ENCODE measurements at places on chromosomes 5 and 9.
A peak's percentile ranks its signal among the peaks of the same experiment; 100 is the strongest.

DNA sequence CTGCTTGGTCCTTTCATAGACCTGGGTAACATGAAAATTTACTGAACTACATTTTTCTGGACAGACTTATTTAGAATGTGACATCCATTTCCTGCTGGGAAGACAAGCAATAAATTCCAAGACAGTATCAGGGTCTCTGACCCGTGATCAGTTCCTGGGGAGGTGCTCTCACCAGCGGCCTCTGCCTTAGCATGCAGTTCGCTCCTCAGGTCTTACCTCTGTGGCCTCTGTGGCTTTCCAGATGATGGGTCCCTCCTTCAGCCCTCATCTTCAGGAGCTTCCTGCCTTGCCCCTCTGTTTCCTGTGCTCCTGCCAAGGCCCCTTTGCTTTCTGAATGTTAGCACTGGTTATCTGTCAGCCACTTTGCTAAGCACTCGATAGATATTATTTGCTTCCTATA, 66.4 kb downstream of the CMYA5 start:
- no peak for DNase-seq

- DNase-seq: no peak
Measured at GRCh38 chr9:34653151-34654072, 1.4 kb downstream of the IL11RA start.

- DNase-seq: no peak
Measured at GRCh38 chr9:11868795-11869194, 824.4 kb upstream of the TYRP1 start.

- DNase-seq: no peak
Measured at GRCh38 chr5:81787474-81788242, 36.8 kb upstream of the SSBP2 start.

- DNase-seq: no peak
Measured at GRCh38 chr5:176447591-176447977, 601 bp upstream of the FAF2 start.

GRCh38 chr5:128263357-128263756, 179.8 kb downstream of the SLC12A2 start:
- DNase-seq: no peak

DNA sequence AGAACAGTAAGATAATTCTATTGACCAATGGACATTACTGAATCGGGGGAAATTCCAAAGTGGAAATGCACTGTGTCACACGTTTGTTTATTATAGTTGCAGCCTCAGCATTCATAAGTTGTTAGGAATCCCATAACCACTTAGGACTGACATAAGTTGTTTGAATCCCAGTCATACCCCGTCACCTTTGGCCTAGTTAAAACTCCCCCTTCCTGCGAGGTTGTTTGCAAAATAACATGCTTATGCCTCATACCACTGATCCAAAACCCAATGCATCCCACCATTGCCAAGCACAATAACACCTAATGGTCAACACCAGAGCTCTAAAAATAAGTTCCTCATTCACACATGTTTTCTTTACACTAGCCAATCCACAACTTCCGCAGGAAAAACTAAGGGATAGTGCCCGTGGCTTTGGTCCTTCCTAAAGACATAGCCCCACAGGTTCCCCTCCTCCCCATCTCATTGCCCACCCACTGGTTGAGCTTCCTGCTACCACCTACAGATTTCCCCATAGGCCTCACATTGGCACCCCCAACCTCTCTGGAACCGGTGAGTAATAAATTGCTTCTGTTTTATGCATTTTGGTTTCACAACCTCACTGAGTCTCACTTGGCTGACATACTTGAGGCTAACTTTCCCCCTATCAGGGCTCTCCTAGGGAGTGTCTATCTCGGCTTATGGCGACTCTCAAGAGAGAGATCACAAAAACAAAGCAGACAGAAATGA, 42.3 kb upstream of the MUSK start:
- DNase-seq: no peak

DNA sequence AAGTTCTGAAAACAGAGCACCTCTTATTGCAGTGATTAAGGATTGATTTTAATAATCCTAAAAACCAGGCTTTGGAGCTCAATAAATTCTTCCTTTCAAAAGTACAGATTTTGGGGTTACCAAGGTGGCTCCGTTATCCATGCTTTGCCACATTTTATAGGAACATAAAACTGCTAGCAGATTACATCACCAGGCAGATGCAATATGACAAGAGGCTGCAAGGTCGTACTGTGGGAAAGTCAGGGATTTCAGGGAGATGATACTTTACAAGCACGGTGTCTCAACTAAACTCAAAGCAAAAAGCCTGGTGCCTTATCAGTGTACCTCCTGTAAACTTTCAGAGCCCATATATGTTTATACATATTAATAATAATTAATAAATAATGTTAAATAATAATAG, 28.6 kb downstream of the ADAMTSL1 start:
- DNase-seq: no peak

DNA sequence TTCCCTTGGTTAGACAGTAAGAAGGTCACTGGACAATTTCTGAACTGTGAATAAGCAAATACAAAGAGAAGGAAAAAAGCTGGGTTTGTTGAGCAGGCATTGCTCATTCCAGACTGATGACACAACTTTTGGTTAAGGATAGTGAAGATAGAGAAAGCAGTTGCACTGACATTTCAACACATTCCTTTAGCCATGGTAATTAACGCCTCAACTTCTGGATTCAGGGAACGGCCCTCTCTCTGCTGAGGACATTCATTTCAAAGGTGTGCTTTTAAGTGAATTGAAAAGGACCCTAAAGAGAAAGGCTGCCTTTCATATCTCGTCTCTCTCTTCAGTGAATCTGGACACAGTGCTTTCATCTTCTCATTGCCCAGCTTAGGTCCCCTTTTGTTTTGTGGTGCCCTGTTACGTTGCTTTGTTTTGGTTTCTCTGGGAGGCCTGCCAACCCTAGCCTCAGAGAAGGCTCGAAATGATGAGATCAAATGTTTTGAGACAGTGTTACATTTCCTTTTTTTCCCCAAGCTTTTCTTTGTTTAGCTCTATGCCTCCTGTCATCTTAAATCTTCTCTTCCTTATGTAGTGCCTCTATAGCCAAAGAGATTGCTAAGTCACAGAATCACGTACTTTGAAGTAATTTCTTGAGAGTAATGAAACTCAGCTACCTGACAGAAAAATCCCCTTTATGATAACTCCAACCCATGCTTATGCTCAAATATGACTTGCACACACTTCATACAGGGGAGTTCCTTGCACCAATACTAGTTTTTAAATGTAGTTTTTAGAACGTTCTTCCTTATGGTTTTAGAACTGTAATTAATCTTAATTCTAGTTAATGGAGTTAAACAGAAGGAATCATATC, 94.4 kb upstream of the IFNE start:
- DNase-seq: peak; percentile 50

DNA sequence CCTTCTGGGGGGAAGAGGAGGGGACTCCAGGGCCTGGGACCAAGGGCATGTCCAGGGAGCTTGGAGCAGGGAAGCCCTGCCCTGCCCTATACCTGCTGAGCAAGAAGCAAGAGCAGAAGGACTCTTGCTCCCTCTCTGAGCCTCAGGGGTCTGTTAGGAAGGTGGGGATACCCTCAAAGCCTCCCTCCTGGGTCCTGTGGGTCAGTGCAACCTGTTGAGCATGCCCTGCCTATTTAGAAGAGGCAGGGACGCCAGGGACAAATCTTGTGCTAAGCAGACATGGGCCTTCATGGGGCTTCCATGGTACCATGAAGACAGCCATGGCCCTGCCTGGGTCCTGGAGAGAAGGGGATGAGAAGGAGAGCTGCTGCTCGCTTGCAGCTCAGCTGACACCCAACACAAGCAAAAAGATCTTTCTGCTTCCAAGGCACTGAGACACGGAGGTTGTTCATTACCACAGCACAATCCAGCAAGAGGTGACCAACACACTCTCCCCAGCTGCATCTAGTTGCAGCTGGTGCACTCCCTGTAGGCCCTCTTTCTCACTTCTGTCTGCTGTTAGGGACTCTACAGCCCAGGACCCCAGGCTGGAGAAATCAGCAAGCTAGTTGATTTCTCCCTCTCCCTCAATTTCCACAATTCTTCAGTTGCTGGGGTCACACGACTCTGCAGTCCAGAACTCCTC, 39.3 kb downstream of the C9orf50 start:
- DNase-seq: no peak

DNA sequence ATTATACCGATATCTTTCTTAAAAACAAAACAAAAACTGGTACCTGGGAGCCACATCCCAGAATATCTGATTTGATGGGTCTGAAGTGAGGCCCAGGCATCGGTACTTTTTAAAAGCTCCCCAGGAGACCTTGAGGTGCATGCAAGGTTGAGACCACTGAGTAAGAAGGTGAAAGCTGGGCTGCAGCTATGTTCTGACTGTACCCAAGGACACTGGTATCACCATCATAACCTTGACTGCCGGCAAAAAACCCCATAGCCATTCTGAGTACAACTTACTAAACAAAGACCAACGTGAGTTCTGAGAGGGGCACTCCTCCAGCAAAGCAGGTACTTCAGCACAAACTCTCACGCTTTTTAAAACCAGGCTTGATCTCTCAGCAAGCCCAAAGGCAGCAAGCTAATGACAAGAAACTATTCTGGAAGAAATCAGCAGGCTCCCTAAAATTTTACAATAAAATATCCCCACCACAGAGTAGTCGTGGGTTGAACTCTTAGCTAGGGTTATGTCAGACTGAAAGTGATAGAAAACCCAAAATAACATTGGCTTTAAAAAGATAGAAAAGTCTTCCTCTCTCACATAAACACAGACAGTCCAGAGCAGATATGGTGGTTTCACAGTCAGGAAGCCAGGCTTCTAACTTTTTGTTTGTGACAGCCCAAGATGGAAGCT, 263.9 kb downstream of the SAXO1 start:
- DNase-seq: no peak

GRCh38 chr5:37725185-37725584, 114.7 kb downstream of the GDNF start:
- DNase-seq: no peak

DNA sequence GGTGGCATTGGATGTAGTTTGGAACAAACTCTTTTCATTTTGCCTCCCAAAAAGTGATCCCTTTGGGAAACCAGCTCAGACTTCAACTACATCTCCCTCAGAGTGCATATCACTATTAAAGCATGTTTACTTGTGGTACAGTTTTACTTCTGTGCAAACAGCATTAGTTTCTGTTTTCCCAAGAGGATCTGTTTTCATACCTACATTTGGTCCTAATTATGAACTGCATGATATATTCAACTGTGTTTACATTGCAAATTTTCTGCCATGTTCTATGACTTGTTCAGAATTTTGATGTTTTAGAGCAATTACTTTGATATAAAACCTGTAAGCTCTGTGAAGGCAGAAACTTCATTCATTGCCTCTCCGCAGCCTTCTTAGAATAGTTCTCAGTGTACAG, 681.5 kb upstream of the ACO1 start:
- DNase-seq: no peak

- DNase-seq: no peak
Measured at GRCh38 chr9:78515108-78515507, 218.2 kb downstream of the PSAT1 start.

GRCh38 chr5:117649821-117650220, 1075.2 kb upstream of the SEMA6A start:
- no peak for DNase-seq

- DNase-seq: no peak
Measured at GRCh38 chr5:95783661-95784060, 38.9 kb downstream of the GLRX start.

DNA sequence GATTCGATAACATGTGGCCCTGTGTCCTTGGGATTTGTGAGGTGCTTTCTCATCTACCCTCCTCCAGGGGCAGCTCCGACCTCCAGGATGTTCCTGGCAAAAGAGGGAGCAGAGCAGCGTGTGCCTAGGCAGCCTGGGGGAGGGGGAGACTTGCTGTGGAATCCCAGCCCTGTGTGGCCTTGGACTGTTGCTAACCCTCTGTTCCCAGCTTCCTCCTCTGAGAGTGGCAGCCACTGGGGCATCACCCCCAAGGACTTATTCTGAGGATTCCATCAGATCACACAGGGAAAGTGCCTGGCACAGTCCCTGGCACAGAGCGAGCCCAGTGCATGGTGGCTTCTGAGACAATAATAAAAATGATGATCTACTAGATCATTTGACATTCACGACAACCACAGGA, 265.1 kb upstream of the MVB12B start:
- DNase-seq: no peak

- DNase-seq: no peak
Measured at GRCh38 chr9:34370335-34370969, 6.2 kb downstream of the MYORG start.

DNA sequence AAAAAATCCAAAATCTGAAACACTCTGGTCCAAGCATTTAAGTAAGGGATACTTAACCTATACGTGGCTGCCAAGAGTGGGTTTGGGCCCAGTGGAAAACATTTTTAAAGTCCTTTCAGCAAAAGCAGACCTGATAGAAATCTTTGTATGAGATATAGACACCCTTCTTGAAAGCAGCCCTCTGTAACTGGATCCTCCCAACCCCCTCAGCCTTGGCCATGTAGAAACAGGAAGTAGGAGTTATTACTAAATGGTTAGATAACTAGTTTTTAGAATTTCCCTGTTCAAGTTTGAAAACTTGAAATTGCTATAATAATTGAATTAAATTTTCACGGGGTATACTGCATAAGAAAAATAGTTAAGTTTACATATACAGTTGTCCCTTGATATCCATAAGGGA, 111.3 kb upstream of the PCA3 start:
- DNase-seq: no peak

DNA sequence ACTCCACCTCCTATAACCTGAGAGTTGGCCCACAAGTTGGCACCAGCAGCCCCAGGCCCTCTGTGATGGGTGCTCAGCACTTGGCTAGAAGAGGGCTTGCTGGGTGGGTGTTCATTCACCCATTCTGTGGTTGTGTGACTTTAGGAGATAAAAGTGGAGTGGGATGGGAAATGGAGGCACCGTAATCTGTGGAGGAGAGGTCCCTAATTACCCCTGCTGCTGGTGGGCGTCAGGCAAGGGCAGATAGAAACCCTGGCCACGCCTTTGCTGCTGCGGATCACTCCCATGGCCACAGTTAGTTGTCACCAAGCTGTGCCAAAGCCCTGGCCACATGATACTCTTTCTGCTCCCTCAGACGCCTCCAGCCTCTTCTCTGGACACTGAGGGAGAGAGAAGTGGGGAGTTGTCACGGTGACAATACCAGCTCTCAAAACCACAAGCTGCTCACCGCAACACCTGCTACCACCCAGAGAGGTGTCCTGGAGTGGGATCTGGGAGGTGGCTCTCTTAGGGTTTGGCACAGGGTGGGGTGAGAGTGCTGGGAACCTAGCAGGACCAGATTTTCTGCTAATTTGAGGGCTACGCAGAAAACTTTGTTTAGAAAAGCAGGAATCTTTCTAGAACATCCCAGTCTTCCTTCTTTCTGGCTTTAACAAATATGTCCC, 12.0 kb upstream of the NEUROG1 start:
- no peak for DNase-seq

GRCh38 chr5:169886677-169887076, 93.6 kb downstream of the INSYN2B start:
- no peak for DNase-seq

DNA sequence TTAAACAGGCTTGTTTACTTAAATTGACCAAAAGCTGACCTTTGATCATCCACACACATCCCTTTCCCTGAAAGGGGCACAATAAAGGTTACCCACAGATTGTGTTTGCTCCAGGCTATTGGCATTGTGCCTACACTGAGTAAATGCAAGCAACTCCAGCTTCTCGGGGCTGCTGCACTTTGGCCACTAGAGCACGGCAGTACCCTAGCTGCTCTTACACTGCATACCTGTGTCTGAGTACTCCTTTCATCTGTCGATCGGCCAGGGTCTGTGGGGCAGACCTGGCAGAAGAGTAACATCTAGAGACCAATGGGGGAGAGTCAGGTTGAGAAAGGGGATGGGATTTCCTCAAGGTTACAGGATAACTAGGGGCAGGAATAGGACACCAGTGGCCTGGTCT, 281.9 kb upstream of the NMUR2 start:
- no peak for DNase-seq

Measured in CD4-positive, alpha-beta T cell treated with Interleukin-17A for 1 hour (primary cell).